ENCODE measurements at places on chromosomes 11 and 22.

DNA sequence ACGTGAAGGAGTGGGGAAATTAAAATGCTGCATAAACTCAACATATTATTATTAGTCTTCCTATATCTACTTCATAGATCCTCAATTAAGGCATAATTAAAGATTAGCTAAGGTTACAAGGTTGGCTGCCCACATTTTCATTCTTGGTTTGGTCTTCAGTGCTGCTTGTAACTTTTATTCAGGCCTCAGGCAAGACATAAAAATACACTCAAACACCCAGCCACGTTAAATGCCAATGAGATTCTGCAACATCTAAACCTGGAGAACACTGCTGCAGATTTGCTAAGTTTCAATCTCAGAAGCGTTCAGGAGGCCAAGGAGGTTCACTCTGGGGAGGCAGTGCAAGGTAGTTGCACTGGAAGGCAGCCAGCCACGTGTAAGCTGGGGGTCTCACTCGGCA lies 358.7 kb upstream of the NARS2 start:
- no peak for DNase-seq

DNA sequence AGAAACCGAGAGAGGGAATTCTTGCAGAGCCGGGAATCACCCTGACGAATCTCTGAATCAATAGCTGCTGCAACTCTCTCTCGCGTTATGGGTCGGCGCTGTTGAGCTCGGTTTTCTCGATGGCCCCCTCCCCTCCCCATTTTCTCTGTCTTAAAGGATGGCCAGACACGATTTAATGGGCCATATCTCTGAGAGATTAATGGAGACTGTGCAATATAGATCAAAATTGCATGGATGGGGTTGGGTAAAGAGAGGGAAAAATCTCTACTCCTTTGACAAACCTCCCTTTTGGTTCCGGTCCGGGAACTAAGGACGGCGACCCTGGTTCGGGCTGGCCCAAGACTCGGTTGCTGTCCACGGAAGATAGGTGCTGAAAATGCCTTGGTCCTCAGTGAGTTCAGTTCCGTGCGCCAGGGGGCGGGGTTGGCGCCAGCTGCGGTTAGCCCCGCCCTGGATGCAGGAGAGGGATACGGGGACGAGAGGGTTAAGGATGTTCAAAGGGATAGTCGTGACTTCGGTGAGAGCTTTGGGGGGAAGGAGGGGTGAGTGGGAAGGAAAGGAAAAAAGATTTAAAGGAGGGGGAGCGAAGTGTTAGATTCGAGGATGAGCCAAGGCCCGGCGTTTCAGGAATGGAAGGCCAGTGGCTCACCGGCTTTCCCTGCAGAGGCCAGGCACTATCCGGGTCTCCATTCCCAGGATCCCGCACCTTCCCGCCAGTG lies 103.6 kb upstream of the HSD17B12 start:
- no peak for DNase-seq

DNA sequence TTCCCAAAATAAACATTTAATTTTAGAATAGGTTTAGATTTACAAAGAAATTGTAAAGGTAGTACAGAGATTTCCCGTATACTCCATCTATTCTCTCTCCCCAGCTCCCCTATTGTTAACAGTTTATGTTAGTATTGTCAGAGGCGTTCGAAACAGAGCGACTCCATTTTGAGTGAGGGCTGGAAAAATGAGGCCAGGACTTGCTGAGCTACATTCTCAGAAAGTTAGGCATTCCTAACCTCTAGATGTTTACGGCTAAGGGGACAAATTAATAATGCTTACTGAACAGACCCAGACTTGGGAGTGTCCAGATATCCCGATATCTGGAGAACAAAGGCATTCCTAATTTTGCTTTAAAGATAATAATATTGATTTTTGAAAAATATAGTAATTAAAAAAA lies 12.4 kb upstream of the NUP160 start:
- no peak for DNase-seq

GRCh38 chr11:20397281-20397680 lies 9.8 kb downstream of the PRMT3 start:
- no peak for DNase-seq

DNA sequence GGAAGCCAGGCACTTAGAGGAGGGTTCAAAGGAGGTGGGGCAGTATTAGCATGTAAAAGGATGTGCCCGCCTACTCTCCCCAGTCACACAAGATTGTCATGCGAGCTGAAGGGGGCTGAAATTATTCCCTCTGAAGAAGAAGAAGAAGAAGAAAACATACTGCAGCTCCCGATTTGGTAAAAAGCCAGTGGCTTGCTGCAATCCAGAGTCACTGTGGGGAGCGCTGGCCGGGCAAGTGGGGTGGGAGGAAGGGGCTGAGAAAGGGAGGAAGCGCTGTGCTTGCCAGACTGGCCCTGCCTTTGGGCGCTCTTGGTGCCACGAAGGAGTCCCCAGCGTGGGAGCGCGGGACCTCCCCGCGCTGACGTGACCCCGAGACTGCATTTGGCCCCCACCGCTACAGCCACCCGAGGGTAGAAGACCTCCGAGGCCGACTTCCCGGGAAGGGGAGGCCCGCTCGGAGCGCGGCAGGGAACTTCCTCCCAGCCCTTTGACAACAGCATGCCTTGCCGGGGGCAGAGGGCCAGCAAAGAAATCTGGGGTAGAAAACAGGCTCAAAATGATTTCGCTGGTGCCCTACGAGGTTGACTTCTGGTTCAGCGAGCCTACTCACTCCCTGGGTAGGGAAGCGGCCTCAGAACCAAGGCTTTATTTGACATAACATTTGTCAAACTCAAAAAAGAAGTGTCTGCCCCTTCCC lies 906.3 kb downstream of the DLG2 start:
- no peak for DNase-seq

DNA sequence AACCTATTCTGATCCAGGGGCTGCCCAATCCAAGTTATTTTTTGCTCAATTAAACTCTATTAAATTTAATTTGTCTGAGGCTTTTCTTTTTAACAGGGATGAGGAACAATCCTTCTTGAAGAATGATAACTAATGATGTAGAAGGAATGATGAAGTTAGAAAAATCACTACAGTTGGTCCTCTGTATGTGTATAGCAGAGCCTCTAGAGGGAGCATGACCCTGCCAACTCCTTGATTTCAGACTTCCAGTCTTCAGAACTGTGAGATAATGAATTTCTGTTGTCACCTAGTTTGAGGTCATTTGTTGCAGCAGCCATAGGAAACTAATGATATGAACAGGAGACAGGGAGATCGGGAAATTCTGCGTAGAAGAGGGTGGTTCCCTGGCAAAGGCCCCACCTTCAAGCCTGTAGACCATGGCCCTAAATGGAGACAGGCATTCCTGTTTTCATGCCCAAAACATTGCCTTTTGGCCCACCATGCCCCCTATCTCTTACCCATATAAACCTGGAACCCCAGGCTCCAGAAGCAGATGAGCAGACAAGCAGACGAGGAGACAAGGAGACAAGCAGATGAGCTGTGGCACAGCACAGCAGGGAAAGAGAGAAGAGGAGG lies 7.7 kb upstream of the QSER1 start:
- no peak for DNase-seq

DNA sequence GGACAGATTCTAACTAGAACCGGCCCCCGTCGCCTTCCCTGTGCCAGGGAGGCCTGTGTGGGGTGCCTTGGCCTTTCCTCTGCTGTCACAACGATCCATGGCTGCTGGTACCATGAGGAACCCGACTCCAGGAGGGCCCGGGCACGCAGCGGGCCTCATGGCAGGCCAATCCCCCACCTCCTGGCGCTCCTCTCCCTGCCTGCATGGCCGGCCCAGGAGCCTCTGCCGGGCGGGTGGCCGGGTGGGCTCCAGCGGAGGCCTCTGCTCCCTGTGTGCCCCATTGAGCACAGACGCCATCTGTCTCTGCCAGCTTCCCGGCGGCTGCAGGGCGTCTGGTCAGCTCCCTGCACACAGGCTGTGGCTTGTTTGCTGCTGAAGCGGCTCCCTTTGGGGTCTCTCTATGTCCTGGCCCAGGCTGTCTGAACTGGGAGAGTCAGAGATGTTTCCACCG lies 86.5 kb downstream of the MYEOV start:
- no peak for DNase-seq

DNA sequence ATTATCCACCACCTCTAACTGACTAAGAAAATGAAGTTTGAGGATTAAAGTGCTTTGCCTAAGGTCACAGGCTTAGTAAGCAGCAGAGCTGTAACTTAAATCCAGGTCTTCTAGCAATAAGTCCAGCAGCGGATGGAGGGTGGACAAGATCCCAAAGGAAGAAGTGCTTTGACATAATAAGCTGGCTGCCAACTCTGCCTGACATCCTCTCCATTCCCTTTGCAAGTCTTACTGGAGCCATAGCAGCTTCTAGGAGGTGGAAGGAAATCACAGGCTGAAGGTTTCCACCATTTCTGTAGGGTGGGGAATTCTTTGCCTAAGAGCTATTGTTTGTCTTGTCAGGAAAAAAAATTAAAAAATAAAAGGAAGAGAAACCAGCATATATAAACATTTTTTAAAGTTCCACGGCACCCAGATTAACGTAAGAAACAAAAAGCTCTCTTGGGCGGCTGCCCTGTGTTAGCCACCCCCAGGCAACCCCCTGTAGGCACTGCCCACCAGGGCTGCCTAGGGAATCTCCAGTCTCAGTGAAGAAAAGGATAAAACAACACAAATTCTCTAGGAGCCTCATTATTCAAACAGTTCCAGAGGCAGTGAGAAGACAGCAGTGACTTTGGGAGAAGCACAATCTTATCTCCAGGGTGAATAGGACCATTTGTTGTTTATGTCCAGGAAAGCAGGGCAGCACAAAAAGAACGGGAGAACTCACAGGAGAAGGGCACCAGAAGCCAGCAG lies 380.8 kb upstream of the CADM1 start:
- DNase-seq = no peak

- DNase-seq = no peak
Observed at GRCh38 chr11:114209904-114210303, 86.3 kb upstream of the NNMT start.

- no peak for DNase-seq
Observed at GRCh38 chr11:488992-489391, 18.1 kb downstream of the RNH1 start.

DNA sequence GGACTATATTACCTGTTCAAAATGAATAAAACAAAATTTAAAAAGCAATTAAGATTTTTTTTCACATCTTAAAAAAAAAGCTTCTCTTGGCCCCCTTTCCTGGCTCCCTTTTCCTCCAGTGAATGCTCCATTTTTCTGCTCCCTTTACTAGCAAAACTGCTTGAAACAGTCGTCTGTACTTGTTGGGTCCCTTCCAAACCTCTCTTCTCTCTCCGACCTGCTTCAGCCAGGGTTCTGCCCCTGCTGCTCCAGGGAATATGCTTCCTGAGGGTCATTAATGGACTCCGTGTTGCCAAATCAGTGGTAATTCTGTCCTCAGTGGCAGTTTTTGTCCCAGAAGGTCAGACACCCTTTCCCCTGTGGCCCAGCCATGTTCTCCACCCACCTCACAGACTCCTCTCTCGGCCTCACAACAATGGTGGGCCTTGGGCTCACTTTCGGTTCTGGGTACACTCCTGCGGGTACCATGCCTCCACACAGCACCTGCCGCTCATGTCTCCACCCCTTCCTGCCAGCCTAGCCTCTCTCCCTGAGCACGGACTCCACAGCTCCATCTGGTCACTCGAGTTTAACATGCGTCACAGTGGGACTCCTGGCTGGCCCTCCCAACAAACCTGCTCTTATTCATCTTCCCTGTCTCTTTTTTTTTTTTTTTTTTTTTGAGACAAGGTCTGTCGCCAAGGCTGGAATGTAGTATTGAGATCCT lies 7.8 kb upstream of the POLR3H start:
- DNase-seq = no peak

GRCh38 chr11:20207781-20208621 lies 47.7 kb upstream of the DBX1 start:
- DNase-seq = no peak

- no peak for DNase-seq
Observed at GRCh38 chr11:86492370-86493010, 117.8 kb downstream of the CCDC81 start.

DNA sequence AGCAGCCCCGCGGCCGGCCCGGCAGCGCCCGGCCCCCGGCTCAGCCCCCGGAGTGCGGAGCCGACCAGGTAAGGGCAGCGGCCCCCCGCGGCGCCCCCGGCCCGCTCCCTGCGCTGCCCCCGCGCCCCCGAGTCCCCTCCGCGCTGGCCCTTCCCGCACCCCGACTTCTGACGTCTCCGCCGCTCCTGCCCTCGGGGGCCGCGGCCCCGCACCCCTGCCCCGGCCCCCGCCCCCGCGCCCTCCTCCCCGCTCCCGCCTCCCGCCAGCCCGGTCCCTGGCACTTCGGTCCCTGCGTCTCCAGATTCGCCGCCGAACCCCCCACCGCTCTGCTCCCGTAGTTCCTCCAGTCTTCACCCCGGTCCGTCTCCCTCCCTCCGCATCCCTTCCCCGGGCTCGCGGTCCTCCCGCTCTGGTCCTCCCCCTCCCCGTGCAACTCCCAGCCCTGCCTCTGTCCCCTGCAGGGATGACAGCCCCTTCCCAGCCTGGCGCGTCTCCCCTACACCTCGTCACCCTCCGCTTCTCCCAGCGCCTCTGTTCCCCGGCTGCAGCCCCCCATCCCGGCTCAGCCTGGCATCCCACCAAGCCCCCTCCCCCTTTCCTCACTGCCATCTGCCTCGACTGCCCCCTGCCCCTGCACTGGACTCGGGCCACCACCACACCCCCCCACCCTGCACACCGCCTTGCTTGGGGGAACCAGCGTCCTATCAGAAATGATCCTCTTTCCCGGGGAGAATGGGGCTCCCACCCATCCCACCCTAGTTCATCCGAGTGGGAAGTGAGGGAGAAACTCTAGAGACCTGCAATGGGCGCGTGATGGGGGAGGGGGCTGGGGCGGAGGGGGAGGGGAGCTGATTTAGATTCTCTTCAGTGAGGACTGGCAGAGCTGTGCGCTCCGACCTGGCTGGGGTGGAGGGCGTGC lies 531 bp downstream of the GRIK4 start:
- no peak for DNase-seq

All from effector CD4-positive, alpha-beta T cell (primary cell).